ENCODE measurements at places on chromosomes 3 and 15.

GRCh38 chr3:170418422-170419398 lies at the start of gene CLDN11:
TSS of gene CLDN11 (plus strand) at chr3:170418868. CDS start at chr3:170419067, 199 bp downstream.
- no peak for DNase-seq

- no peak for DNase-seq
Measured at GRCh38 chr3:29583861-29584260, 303.0 kb downstream of the RBMS3 start.

- DNase-seq: peak; percentile 39
Measured at GRCh38 chr3:73086071-73086494, 24.6 kb downstream of the EBLN2 start.

DNA sequence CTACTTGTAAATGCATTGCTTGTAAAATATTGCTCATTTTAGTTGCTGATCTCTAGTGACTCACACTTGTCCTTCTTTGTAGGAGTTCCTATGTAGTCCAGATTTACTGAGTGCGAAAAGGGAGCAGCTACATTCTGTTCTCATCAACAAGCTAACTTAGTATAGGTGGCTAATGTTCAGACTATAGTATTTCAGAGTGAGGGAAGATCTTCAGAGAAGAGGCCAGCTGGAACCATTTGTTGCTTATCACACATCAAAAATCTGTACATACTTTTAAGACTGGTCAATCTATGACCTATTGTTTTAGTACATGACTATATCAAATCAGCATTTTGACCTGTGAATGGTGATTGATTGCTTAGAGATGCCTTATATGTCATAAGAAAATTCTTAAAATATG lies 71.3 kb upstream of the THSD4 start:
- DNase-seq: no peak

GRCh38 chr15:45151998-45152828 lies 22.4 kb downstream of the DUOX1 start:
- DNase-seq: no peak

DNA sequence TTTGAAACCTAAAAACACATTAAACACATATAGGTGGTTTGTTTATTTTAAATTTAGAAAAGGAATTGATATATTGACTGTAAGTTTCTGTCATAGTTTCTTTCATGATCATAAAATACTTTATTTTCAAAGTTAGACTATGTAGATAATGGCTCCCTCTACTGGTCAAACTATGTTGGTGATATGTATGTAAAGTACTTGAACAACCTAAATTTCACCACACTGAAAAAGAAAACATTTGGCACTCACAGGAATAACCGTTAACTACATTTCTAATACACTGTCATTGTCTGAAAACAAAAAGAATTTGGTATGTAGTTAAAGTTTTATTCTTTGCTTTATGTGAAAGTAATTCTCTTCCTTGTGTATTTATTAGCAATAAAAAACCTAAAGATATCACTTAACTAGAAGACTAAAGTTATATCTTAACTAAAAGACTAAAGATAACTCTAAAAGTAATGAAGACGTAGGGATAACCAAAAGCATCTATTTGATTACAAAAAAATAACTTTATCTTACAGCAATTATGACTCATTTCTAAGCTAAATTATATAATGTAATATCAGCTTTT lies 427.5 kb downstream of the VGLL3 start:
- no peak for DNase-seq

DNA sequence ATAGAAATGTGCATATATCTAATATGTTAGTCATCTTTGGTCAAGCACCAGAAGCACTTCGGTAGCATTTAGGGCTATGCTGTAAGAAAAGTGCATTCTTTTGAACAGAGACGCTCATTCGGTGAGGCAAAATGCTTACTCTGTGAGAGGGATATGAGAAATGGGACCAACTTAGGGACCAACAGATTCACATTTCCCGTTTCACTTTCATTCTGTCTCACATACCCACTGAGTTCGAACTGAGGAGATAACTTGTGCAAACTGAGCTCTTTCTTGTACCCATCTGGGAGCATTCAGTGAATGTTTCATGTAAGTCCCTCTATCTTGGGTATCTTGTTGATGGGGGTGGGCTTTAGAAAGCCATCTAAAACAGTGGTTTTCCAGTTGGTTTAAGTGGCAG lies 135.3 kb downstream of the FEZF2 start:
- no peak for DNase-seq

- no peak for DNase-seq
Measured at GRCh38 chr3:47849699-47850563, 47.0 kb downstream of the DHX30 start.

DNA sequence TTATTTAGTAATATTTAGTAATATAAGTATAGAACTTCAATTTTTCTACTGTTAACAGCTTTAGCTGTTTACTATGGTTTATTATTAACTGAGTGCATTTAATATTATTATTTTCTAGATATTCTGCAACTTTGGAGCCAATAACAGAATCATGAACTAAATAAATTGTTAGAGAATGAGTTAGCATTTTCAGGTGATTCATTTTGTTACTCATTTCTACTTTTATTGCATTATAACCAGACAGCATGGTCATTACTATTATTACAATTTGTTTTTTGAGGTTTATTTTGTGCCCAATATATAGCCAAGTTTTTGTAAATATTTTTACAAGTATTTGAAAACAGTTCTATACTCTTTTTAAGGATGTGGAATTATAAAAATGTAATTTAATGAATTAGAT lies 279.6 kb downstream of the SQOR start:
- DNase-seq: no peak

DNA sequence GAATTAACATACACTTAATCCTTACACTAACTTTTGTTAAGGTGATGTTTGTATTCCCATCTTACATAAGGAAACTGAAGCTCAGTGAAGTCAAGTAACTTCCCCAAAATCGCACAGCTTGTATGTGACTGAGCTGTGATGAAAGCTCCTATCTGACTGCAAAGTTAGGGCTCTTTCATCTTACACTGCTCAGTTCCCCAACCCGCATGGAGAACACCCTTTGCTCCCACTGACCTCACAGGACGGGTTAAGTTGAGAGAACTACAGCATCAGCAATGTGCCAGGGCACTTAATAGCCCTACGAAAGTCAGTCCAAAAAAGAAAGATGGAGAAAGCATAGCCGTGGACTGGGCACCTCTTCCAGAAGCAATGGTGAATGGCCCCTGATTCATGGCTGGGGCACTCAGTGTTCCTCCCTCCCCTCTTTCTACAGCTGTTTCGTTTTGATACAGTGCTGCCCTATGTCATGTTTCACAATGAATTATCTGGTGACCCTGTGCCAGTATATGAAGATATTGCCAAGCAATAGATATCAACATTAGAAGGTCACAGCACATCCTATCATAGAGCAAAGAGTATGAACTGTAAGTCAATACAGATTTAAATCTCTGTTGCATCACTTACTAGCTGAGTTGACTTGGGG lies 38.0 kb downstream of the CADPS start:
- DNase-seq: no peak

GRCh38 chr15:64792282-64792681 lies 16.9 kb upstream of the RBPMS2 start:
- no peak for DNase-seq

DNA sequence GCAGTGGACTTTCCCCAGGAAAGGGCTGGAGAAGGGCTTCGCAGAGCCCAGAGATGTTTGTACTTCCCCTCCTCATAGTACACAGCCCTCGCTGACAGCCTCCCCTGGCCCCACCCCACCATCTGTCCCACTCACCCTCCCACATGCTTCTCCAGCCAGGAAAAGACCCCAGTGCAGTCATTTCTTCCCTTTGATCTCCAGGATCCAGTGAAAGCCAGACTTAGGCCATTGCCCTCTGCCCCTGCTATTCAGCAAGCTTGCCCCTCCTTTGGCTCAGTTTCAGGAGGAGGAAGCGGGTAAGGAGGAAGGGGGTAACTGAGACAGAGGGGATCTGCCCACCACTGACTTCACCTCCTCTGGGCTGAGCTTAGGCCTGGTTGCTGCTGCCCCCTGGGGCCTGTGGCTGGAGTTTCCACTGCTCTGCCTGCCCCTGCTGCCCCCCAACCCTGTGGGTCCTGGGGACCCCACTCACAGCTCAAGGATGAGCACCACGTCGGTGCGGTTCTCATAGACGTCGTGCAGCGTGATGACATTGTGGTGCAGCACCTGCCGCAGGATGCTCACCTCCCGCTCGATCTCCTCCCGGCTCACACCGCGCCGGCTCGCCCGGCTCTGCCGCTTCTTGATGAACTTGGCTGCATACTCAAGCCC lies 63.1 kb downstream of the DAPK2 start:
- DNase-seq: no peak

DNA sequence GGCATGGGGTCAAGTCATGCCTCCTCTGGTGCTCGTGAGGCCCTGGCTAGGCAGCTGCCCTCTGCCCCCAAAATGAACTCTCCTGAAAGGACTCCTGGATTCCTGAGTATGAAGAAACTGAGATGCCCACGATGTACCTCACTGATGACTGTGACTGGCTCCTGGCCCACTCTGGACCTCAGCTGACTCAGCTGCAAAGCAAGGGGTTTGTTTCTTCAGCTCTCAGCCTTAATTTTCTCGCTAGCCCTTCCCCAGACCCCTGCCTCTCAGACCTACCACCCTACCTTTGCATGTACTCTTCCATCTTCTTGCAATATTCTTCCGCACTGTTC lies 5.2 kb upstream of the GNAI2 start:
- DNase-seq: no peak

DNA sequence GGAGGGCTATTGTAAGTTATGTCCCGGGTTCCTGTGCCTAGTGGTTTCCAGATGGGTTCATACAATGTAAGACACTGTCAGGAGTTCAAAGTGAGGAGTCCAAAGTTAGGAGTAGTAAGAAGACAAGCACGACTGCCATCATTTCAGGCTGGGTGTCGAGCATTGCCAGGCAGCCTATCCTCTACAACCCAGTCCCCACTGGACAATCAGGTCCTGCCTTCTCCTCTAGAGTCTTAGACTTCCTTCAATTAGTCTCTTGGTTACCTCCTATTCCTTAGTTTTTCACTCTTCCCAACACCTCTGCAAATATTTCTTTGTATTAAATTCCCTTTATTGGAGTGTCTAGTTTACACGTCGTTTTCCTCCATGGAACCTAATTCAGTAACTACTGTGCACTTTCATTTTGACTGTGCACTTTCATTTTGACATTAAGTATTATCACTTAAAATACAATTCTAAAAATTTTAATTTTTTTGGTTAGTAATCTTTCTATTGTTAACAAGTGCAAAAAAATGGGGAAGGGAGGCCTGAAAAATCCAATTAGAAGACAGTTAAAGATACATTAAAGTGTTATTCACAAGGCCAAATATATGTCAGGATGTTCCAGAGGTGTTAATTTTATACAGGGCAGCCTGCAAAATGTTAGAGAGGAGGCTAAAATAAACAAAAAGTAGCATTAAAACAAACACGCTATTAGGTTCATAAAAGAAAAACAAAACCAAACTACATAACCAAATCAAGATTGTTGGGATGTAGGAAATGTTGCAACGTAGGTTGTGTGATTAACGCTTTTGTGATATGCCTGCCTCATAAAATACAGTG lies 155.3 kb downstream of the TBL1XR1 start:
- no peak for DNase-seq
